ENCODE measurements at places on chromosomes 11 and 22. TPM values are rescaled to one million over a fixed set of nuclear protein-coding genes. Genes with fewer than 3 reads are reported as not detected.

The DBX1 gene
- polyA plus RNA-seq: not detected

DNA sequence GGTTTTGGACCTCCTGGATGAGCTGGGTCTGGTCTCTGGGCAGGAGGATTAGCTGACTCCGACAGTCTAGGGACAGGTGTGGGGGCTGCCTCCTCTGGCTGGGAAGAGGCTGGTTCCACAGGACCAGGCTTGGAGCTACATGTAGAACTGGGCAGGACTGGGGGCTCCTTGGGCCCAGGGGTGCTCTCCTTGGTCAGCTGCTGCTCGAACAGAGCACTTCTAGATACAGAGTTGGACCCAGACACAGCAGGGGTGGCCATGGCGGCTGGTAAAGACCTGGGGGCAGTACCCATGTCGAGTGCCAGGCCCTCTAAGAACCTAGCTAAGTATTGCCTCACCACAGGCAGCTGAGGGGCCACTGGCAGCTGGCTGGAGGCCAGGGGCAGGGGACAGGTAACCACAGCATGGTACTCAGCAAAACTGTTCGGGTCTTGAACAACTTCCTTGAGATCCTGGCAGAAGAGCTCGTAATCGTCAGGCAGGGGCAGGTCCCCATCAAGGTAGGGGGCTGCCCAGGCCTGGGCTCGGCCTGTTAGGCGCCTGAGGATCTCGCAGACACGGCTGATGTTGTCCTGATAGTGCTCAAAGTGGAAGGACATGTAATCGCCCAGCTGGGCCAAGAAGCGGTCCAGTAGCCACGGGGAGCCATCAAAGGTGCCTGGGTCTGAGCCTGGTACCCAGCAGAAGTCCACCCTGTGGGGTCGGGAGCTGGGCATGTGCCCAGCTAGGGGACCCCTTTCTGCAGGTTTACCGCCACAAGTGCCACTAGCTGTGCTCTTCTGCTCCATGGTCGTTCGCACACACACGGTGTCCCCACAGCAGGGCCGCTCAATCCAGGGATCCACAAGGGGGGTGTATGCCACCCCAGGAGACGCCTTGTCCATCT, 3.1 kb downstream of the GNB1L start:
- no peak for DNase-seq

- DNase-seq: no peak
These were observed 14.0 kb downstream of the ASCL2 start for GRCh38 chr11:2256293-2256913.

The NLRP6 gene
- not detected for polyA plus RNA-seq

The PDE3B gene
- 2.6 TPM for polyA plus RNA-seq

The ALKBH3 gene
- polyA plus RNA-seq: 49.5 TPM

GRCh38 chr11:2771758-2772466, 72.1 kb upstream of the KCNQ1OT1 start:
- no peak for DNase-seq

GRCh38 chr11:74696500-74696899, 34.7 kb downstream of the CHRDL2 start:
- DNase-seq: no peak

The GNAZ gene
- polyA plus RNA-seq: not detected

The MYOD1 gene
- polyA plus RNA-seq: not detected
